AML-193 (cell line): ENCODE measurements at places on chromosomes 1 and 21.

DNA sequence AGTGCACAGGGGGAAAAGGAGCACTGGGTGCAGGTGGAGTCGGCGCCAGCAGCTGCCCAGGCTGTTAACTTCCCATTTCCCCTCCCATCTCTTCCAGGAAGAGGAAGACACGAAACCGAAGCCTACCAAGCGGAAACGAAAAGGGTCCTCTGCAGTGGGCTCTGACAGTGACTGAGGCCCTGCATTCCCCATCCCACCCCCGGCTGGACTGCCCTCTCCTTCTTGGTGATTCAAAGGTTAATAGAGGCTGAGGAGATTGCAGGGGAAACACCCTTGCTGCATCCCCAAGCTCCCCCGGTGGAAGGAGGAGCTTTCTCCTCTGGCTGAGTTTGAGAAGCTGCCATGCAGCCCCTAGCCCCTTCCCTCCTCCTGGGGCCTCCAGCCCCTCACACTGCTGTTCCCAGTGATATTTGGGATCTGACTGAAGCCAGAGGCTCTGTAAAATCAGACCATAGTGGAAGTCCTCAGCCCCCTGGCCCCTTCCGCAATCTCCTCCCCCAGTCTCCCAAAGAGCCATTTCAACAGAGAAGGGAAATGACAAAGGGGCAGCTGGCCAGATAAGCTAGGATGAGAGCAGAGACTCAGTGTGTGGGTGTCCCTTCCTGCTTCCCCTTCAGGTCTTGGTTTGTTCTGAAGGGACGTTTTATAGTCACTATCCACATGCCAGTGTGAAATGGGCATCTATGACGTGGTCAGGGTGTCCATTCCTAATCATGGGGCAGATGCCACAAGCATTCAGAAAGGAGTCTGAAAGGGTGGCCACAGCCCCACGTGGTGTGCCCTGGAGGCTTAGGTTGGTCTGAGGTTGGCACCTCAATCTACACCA lies 1.9 kb upstream of the SLC27A3 start:
- peak; percentile 62 for DNase-seq

DNA sequence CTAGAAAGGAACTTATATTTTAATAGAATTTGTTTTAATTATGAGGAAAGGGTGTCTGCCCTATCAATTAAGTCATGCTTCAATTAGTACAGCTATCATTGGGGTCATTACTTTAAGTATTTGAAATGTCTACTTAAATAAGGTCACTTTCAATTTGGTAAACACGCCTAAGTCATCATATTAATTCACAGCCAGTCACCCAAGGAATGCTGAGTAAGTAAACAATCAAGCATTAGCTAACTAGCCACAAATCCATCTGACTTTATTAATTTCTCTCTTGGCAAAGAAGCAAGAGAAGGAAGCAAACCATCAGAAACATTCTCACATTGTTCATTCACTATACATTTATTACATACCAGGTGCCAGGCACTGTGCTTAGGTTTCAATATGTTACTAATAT lies 1.2 kb upstream of the LRRC52 start:
- no peak for DNase-seq

GRCh38 chr1:163094589-163094988 lies 25.4 kb downstream of the RGS4 start:
- DNase-seq: no peak

DNA sequence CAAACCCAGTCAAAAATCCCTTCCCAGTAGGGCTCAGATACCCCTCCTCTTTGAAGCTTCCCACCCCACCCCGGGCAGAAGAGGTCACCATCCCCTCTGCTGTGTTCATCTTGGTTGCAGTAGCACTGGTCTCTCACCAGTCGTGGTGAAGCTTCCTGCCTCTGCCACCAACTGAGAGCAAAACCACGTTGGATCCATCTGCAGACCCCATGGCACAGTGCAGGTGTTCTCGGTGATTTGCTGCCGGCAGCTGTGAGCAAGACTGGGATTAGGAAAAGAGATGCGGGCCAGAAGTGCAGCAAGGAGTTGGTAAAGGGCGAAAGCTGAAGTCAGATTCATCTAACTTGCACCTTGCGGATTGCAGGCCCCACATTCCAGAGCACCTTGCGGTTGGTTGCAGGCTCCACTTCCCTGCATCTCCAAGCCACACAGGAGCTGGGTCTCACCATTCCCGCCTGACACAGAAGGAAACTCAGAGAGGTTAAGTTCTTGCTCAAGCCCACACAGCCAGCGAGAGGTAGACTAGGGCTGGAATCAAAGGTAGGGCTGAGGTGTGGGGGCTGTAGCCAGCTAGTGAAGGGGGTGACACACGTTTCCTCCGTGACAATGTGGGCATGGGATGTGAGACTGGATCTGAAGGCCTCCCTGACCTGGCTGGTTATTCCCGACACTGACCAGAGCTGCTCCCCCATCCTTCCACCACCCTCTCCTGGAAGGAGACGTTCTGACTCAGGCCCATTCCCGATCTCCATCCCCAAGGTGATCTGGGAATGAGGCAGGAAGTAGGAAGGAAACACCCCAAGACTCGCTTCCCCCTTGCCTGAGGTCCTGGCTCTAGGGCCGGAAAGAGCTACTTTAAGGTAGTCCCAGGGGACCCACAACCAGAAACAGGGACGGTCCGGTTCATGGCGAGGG lies 3.3 kb upstream of the FAM110D start:
- no peak for DNase-seq

DNA sequence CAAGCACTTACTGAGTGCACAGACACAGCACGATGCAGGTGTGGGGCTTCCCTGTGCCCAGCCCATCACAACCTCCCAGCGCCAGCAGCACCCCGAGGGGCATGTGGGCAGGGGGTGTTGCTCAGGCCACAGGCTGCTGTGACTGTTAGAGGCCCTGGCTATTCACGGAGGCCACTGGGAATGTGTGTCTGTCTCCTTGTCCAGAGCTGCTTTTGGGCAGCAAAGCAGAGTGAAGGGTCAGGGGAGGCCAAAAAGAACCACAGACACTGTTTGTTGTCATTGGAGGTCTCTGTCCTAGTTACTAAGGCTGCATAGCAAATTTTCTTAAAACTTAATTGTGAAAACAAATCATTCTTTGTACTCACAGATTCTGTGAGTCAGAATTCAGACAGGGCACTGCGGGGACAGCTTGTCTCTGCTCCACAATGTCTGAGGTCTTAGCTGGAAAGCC lies 49.6 kb downstream of the TNFRSF8 start:
- no peak for DNase-seq

DNA sequence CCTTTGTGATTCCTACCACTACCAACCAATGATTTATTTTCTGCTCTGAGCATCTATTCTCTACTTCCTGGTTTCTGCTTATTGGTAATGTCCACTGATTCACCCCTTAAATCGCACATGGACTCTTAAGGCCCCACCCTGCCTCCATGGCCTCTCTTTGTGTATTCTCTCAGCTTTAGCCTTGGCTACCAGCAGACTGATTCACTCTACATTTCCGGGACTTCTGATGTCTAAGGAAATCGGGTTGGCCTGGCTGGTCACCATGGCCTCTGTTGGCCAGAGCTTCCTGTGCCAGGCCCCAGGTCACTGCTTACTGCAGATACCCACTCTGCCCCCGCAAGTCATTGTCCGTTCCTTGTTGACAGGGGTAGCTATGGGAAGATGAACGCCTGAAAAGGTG lies 40.9 kb downstream of the PDPN start:
- DNase-seq: no peak

DNA sequence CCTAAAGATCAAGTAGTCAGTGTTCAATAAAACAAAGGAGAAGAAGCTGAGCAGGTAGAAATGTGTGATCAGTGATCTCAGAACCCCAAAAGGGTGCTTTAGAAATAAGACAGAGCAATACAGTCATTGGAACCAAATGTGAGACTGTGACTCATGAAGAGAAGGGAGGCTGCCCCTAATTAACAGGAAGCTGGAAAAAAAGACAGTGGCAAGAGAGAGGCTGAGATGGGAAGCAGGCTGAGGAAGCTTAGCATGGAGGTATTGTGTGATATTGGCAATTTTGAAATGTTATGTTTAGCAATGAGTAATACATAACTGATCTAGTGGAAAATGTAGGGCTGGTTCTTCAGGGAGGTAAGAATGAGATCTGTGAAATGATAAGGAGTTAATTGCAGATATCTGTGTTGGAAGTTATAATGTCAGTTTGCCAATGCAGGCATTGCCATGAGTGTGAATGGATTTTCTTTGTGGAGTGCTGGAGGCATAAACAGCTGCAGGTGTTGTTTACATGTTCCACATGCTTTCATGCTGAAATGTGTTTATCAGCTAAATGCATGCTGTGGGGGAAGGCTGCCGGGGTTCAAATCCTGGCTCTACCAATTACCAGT lies 90.6 kb upstream of the CACNA1E start:
- DNase-seq: no peak

GRCh38 chr1:22168412-22168973 lies 25.6 kb upstream of the WNT4 start:
- DNase-seq: no peak

GRCh38 chr21:33808715-33809367 lies 106.8 kb downstream of the ATP5PO start:
- no peak for DNase-seq

DNA sequence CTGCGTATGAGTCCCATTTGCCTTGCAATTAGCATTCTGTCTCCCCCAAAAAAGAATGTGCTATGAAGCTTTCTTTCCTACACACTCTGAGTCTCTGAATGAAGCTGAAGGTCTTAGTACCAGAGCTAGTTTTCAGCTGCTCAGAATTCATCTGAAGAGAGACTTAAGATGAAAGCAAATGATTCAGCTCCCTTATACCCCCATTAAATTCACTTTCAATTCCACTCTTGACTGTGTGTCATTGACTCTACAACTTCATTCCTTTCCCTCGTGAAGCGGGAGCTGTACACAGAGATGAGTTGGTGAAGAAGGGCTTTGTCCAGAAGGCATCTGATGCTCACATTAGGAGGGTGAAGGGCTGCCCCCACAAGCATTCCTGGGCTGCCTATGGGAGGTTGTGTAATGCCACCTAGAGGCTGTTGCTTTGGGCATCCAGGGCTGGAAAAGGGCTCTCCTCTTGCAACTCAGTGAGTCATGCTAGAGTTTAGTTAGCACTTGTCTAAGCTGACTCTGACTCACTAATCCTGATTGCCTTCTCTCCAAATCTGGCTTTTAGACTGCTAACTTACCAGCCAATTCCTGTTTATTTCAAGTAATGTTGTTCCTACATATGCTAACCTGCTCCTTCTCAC lies 1.8 kb downstream of the SPRR1B start:
- no peak for DNase-seq

DNA sequence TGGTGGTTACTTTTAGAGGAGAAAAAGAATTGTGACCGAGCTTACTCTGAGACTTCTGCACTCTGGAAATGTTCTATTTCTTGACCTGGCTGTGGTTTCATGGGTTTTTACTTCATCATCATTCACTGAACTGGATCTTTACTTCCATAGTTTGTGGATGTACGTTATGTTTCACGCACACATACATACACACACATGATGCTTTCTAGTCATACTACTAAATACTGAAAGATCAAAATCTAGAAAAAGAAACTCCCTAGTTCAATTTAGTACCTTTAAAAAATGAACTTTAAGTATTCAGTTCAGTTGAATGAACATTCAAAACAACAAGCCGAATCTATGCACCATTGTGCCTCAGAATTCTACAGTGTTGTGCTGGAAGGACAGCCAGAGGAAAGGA lies 65.0 kb downstream of the TEX35 start:
- no peak for DNase-seq
